ENCODE measurements at places on chromosomes 12 and 14. TPM values are rescaled to one million over a fixed set of nuclear protein-coding genes. Genes with fewer than 3 reads are reported as not detected.

The ANKRD33 gene
- 0.44 TPM for total RNA-seq

The KRT75 gene
- total RNA-seq = not detected

The RD3L gene
- not detected for total RNA-seq

The SLC6A15 gene
- 3.2 TPM for total RNA-seq

The TSHR gene
- total RNA-seq = not detected

The ADAM21 gene
- total RNA-seq = 0.34 TPM

The KIF21A gene
- 2.9 TPM for total RNA-seq

The KLRK1 gene
- not detected for total RNA-seq

The PAPLN gene
- total RNA-seq = 33.1 TPM

The RASAL1 gene
- total RNA-seq = not detected

The ULK1 gene
- 14.1 TPM for total RNA-seq

The AQP2 gene
- total RNA-seq = 0.31 TPM

The GALNT4 gene
- total RNA-seq = 8.5 TPM

The C12orf56 gene
- not detected for total RNA-seq

The CACNA2D4 gene
- total RNA-seq = 3.0 TPM

The KRT73 gene
- not detected for total RNA-seq

The FOXG1 gene
- total RNA-seq = 0.05 TPM

The RNASE9 gene
- not detected for total RNA-seq

The GPR68 gene
- 1.1 TPM for total RNA-seq

The CPNE6 gene
- not detected for total RNA-seq

The PTPRQ gene
- total RNA-seq = 0.10 TPM

The SLC25A21 gene
- total RNA-seq = 0.44 TPM

The TSPAN19 gene
- not detected for total RNA-seq

The CLEC12A gene
- total RNA-seq = not detected

The CACNA1C gene
- total RNA-seq = 8.2 TPM

The ZBTB39 gene
- 1.9 TPM for total RNA-seq

The KRT8 gene
- total RNA-seq = 9.6 TPM

The HOXC12 gene
- not detected for total RNA-seq

The CATSPERB gene
- not detected for total RNA-seq

Measured in cardiac ventricle fibroblast (primary cell).